CD14-positive monocyte (primary cell): ENCODE measurements at places on chromosomes 4 and X. TPM values are rescaled to one million over a fixed set of nuclear protein-coding genes. Genes with fewer than 3 reads are reported as not detected.
A peak's percentile ranks its signal among the peaks of the same experiment; 100 is the strongest.

DNA sequence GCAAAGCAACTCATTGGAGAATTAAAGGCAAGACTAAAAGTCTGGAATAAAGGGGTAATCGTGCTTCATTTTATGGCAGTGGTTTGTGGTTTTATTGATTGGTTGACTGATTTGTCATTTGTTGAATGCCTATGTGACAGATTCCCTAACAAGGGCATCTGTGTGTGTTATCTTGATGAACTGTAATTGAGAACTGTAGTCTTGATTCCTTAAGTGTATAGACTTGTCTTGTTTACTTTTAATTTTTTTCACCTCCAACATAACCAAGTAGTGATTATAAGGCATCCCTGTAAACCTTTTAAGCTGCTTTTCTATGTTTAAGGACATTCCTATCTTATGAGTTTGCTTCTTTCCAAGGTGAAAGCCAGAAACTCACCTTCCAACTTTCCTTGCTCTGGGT is 216.0 kb upstream of the TAPT1 start:
- DNase-seq, result no peak

SH3BP2 gene
- 19.1 TPM for polyA plus RNA-seq

GRCh38 chr4:145435646-145436045 is 46.0 kb upstream of the SMAD1 start:
- no peak for DNase-seq

FRG2 gene
- polyA plus RNA-seq, result not detected in 2 replicates

PPEF1 gene
- 0.25 and 0.32 TPM in 2 replicates for polyA plus RNA-seq

DNA sequence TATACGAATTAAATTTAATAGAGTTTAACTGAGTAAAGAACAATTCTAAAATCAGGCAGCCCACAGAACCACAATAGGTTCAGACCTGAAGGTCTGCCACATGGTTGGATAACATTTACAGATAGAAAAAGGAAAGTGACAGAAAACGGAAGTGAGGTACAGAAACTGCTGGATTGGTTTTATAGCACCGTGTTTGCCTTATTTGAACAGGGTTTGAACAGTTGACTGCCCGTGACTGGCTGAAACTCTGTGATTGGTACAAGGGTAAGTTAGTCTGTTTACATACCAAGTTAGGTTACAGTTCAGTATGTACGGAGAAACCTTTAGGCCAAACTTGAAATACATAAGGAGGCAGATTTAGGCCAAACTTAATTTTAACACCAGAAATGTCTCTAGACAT is 64.1 kb upstream of the ATXN3L start:
- no peak for DNase-seq

TMEM131L gene
- 29.2 and 58.3 TPM in 2 replicates for polyA plus RNA-seq

GRCh38 chr4:53532521-53532920 is 58.8 kb downstream of the LNX1 start:
- no peak for DNase-seq

SLC9B1 gene
- 0.06 and 0.47 TPM in 2 replicates for polyA plus RNA-seq

DNA sequence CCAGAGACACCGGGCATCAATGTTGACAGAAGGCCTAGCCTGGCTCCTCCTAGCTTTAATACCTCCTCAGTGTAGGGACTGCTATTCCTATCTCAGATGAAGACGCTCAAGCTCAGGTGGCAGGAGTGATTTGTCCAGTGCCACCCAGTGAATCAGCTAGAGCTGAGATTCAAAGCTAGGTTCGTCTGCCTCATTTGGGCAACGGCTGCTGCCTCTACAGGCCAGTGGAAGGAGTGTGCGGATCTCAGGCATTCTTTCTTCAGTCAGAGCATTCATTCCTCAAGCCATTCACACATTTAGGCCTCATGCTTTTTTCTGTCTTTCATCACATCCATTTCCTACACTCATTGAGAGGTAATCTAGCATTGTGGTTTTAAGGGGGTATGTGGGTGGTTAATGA is 7.3 kb downstream of the TSR2 start:
- DNase-seq, result no peak

- DNase-seq, result no peak
Observed at GRCh38 chr4:114986133-114986532, 127.3 kb downstream of the NDST4 start.

SCML1 gene
- 2.5 and 8.5 TPM in 2 replicates for polyA plus RNA-seq

GRCh38 chr4:152817331-152817730 is 37.6 kb downstream of the ARFIP1 start:
- peak; percentile 46 for DNase-seq

- DNase-seq, result peak; percentile 6
Observed at GRCh38 chrX:38768079-38768478, 33.2 kb upstream of the MID1IP1 start.

DNA sequence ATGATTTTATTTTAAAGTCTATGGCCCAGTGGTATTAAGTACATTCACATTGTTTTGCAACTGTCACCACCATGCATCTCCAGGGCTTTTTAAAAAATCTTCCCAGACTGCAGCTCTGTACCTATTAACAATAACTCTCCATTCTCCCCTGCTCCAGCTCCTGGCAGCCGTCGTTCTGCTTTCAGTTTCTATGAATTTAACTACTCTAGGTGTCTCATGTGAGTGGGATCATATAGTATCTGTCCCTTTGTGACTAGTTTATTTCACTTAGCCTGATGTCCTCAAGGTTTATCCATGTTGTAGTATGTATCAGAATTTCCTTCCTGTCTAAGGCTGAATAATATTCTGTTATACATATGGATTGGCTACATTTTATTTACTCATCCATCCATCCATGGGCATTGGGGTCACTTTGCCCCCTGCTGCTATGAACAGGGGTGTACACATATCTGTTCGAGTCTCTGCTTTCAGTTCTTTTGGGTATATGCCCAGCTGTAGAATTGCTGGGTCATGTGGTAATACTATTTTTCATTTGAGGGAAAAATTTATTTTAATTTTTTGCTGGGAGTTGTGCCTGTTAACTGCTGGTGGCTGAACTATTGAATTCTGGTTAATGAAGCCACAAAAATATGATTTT is 131.3 kb downstream of the ARHGAP10 start:
- DNase-seq, result no peak

- DNase-seq, result peak; percentile 18
Observed at GRCh38 chr4:184958923-184959210, 59.4 kb upstream of the HELT start.

DNA sequence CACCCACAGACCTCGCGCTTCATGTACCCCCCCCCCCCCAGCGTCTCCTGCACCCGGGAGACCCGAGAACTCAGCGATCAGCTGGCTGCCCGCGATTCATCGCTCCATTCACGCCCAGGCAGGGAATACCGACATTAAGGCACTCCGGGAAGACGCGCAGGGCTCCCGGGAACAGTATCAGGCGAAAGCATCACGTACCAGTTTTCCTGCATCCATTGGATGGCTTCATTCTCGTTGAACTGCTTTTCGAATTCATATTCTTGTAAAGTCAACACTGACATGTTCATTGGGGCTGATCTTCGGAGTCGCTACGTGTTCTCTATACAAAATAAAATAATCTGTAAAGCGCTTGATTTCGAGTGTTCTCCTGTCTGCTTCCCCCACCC is 373 bp downstream of the ELOVL6 start:
- DNase-seq, result no peak
